DMS53 (cell line): ENCODE measurements at places on chromosomes 2 and 18.

DNA sequence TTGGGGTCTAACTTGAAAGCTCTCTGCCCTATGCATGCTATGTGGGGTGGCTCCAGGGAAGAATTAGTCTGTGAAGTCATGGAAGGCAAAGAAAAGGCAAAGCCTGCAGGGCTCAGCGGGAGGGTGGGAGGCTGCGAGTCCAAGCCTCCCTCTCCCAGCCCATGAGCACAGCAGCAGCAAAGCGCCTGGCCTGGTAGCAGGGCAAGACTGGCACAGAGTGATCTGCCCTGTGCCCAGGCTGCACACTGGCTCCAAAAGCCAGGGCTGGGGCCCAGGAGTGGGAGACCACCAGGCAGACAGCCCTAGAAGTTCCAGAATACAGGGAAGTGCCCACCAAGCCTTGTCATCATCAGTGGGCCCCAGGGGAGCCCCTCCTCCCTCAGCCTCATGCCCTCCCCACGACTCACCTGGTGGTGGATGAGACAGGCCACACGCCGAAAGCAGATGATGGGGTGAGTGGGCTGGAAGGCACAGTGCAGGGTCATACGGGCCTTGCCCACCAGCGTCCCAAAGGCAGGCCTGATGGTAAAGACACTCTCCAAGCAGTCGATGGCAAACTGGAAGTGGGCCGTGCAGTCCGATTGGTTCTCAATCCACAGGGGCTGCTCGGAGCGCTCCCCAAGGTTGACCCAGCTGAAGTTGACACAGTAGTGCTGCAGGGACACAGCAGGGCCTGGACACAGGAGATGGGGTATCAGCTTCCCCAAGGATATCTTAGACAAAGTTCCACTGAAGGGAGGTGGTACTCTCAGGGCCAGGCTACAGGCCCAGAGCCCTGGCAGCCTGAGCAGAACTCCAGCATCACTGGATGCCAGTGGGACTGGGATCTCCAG is 12.1 kb downstream of the CFAP65 start:
- no peak for DNase-seq

- no peak for DNase-seq
Observed at GRCh38 chr2:221435171-221435570, 136.9 kb downstream of the EPHA4 start.

GRCh38 chr2:233436191-233436581 is 81.9 kb downstream of the DGKD start:
- DNase-seq: no peak

GRCh38 chr2:169184074-169184473 is 114.7 kb downstream of the DHRS9 start:
- no peak for DNase-seq

DNA sequence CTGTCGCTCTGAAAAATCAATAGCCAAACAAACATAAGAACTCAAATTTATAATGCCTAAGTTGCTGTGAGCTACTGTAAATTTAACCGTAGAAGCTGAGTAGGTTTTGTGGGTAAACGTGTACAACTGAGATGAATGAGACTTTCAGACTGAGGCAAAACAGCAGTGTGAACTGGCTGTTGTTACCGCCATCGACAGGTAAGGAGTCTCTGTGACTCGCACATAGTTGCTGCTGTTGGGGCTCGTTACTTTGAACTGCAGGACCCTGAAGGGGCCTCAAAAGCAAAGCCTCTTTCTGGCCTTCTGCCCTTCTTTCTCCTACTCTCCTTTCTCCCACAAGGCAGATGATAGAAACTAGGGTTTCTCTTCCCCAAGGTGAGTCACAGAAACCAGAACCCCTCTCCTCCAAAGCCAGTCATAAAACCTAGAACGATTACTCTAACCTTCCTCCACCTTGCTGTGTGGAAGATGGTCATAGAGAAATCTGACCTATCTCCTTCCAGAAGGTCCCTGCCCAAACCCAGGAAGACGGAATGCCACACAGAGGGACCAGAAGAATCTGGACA is 101.2 kb downstream of the DLGAP1 start:
- DNase-seq: no peak

GRCh38 chr2:68367953-68368653 is 3.0 kb downstream of the PLEK start:
- DNase-seq: no peak

DNA sequence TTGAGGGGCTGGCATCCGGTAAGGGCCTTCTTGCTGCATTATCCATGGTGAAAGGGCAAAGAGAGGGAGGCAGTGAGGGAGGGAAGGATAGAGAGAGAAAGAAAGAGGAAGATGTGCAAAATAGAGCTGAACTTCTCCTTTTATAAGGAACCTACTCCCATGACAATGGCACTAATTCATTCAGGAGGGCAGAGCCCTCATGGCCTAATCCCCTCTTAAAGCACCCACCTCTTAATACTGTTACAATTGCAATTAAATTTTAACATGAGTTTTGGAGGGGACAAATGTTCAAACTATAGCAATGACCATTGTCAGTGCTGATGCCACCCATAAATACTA is 60.2 kb downstream of the CXCR4 start:
- DNase-seq: no peak

- DNase-seq: peak; percentile 75
Observed at GRCh38 chr2:233597522-233597921, 19.9 kb upstream of the UGT1A8 start.

DNA sequence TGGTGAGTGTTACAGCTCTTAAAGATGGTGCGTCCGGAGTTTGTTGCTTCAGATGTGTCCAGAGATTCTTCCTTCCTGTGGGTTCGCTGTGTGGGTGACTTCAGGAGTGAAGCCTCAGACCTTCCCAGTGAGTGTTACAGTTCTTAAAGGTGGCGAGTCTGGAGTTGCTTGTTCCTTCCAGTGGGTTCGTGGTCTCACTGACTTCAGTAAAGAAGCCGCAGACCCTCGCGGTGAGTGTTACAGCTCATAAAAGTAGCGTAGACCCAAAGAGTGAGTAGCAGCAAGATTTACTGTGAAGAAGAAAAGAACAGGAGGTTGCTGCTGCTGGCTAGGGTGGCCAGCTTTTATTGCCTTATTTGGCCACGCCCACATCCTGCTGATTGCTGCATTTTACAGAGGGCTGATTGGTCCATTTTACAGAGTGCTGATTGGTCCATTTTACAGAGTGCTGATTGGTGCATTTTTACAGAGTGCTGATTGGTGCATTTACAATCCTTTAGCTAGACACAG is 34.0 kb upstream of the SPTBN1 start:
- DNase-seq: no peak

DNA sequence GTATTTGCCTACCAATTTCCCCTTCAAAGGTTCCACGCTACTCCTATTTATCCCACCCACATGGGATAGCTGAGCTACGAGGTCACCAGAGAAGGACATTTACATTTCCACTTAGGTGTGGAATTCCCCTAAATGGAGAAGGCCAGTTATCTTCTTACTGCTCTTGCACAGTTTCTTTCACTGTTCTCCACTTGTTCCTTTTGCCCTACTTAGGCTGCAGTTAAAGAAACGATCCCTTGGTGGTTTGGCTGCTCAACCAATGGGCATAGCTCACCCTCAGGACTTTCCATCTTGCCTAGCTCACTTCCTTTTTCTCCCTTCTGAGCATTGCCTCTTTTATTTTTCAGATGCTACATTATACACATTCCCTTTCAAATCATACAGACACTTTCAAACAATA is 11.2 kb upstream of the NABP1 start:
- DNase-seq: peak; percentile 7

GRCh38 chr2:185531721-185532120 is 206.9 kb upstream of the FSIP2 start:
- DNase-seq: no peak

DNA sequence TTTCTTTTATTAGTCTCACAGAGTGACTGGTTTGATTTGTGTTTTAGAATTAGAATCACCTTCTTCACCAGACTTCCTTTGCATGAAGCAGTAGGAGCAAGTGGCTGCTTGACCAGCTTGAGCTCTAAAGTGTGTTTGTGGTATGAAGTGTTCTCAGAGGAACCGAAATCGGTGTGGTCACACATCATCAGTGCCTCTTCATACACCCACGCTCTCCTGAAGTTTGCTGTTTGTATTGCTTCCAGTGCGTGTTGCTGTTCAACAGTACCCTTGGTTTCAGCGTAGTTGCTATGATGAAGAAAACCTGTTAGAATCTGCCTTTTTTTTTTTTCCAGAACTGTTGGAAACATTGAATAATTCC is 77.9 kb downstream of the LIMS1 start:
- DNase-seq: peak; percentile 37

- no peak for DNase-seq
Observed at GRCh38 chr2:31236433-31237205, 2.7 kb downstream of the EHD3 start.

DNA sequence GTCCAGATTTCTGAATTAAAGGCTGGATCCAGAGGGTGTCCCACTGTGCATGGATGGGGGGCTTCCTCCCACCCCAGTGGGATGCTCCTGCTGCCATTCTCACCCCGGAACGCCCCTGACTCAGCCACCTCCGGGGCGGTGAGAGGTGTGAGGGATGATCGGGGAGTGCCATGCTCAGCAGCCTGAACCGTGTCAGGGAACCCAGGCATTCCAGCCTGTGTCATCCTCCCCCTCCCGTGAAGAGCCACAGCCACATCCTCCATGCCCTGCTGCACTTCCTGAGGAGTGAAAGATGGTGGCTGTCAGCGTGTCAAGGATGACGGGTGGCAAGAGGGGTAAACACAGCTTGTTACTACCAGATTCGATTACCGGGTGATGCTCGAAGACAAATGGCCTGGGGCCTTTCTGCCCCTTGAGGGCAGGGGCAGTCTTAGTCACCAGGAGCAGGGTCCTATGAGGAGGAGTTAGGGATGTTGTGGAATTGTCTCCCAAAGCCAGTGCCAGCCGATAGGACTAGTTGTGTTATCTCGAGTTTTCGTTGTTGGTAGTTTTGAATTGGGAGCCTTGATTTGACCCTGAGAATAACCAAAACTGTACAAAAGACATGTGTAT is 80.8 kb downstream of the TCF7L1 start:
- DNase-seq: no peak

DNA sequence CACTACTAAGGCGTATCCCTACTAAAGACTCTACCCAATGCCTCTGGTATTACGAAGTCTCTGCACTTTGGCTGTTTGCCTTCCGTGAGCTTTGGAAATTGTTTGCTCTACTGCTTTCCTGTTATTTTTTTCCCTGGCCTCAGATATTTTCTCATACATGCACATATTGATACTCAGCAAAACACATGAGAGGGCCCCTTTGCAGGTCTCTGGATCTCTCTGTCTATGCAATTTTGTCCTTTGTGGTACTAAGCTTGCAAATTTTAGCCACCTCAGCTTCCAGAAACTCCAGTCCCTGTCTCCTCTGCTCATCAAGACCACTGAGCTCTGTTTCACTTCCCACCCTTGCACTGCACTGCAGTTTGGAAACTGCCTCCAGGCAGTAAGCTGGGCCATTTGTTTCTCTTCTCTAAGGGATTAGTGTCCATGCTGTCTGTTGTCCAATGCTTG is 46.6 kb downstream of the TAF1B start:
- DNase-seq: no peak

DNA sequence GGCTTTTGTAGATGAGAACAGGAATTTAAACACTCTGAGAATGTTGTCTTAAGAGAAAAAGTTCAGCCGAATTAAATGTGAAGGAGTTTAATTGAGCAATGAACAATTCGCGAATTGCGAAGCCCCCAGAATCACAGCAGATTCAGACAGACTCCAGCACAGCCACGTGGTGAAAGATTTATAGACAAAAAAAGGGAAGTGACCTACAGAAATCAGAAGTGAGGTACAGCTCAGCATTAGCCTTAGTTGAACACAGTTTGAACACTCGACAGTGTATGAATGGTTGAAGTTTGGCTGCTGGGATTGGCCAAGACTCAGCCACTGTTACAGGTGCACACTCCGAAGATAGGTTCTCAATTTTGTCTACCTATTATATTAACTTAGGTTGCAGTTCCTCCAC is 264.0 kb upstream of the CHST9 start:
- DNase-seq: no peak

- DNase-seq: peak; percentile 54
Observed at GRCh38 chr2:147910990-147911473, 66.2 kb downstream of the ACVR2A start.

- peak; percentile 91 for DNase-seq
Observed at GRCh38 chr18:33231474-33232317, 208.8 kb downstream of the CCDC178 start.

GRCh38 chr2:172777431-172777830 is 41.8 kb downstream of the RAPGEF4 start:
- no peak for DNase-seq

DNA sequence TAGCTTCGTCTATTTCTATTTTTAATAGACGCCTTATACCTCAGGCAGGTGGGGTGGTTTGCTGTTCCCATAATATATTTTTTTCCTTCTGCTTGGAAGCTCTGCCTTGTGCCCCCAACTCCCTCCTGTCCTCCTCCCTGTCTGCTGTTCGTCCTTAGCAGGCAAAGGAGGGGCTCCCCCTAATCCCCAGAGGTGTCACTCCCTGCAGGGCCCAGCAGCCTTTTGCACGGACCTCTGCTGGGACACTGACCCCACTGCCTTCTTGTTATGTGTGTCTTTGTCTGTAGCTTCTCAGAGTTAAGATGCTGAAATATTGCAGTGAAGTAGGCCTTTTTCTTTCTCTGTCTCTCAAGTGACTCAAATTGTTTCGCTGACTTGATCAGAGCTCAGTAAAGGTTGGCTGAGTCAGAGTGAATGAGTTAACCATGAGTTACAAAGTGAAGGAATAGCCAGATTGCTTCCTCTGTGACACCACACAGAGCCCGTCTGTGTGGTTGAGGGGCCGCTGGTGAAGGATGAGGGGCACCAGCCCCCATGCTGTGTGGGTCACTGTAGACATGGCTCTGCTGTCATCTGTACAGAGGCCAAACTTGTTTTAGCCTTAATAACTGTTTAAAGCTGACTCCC is 47.7 kb downstream of the PRKCE start:
- DNase-seq: no peak

DNA sequence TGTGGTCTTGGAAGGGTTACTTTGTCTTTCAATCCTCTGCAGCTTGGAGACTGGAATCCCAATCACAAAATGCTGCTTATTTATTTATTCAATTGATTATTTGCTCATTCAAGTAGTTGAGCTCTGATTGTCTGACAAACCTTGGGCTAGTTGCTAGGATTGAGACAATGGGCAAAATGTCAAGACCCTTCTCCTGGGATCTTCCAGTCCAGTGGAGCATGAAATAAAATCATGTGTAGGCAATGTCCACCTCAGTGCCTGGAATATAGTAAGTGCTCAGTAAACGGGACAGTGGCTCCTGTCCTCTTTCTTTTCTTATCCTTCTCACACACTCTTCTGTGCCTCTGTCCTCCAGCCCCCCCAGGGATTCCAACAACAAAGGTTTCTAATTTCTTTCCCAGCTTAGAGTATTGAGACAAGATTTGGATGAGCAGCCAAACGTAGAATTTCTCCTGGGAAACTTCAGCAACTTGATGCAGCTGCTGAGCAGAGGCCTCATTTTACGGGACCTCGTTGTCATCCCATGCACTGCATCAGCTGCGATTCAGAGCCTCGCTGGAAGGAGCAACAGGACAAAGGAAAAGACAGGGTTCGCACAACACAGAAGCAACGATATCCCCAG is 545.0 kb downstream of the SOX11 start:
- no peak for DNase-seq
